ENCODE measurements at places on chromosomes 7 and 10. TPM values are rescaled to one million over a fixed set of nuclear protein-coding genes. Genes with fewer than 3 reads are reported as not detected.

- no peaks in the 10 kb centered on the region for H3K4me1 ChIP-seq
- DNase-seq: no peak
- H3K4me3 ChIP-seq: no peak overlapping the region
Measured at GRCh38 chr7:80183900-80184685, 49.5 kb downstream of the GNAI1 start.

DNA sequence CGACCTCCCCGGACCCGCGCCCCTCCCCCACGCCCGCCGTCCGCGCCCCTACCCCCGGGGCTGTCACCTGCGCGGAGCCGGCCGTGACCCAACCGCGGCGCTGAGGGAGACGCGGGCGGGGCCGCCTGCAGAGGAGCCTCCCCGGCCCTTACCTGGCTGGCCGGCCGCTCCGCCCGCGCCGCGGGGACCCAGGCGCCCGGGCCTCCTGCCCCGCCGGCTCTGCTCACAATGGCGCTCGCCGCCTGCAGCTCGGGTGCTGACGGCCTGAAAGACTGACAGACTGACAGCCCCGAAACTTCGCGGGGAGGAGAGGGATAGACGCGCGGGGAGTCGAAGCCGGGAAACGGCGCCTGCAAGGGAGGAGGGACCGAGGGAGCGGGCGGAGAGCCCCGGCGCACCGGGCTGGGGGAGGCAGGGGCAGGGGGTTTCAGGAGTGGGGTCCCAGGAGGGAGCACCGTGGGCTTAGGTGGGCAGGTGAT, 393 bp downstream of the ZNF467 start:
- H3K27ac ChIP-seq: no peak overlapping the region
- H3K27me3 ChIP-seq: peaks cover 31% of the 10 kb centered on the region
- no peak for DNase-seq
- H3K4me3 ChIP-seq: peak overlapping the region; percentile 20
- no peaks in the 10 kb centered on the region for H3K36me3 ChIP-seq

DNA sequence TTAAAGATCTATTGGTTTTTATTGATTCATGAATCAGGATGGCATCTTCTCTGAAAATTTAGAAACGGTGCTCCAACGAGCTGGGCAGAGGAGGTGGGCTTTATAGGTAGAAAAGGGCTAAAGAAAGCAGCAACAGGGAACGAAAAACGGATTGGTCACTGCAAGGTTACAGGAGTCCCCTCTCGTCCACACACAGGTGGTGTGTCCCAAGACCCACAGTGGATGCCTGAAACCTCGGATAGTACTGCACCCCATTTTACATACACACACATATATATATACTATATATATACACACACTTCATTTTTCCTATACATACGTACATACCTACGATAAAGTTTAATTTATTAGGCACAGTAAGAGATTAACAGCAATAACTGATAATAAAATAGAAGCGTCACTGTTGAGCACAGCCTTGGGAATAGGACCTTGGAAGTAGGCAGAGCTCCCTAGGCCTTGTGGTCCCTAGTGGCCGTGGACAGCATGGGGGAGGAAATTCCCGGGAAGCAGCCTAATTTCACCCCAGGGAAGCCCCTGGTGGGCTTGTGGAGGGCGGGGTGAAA, 737 bp upstream of the NUB1 start:
- no peak for DNase-seq
- peak overlapping the region; percentile 97 for H3K27ac ChIP-seq
- H3K4me1 ChIP-seq: peaks cover 34% of the 10 kb centered on the region
- peak overlapping the region; percentile 79 for H3K4me3 ChIP-seq
- peaks cover 20% of the 10 kb centered on the region for H3K36me3 ChIP-seq
- no peaks in the 10 kb centered on the region for H3K27me3 ChIP-seq

- peaks cover 3% of the 10 kb centered on the region for H3K4me1 ChIP-seq
- H3K27me3 ChIP-seq: peaks cover 17% of the 10 kb centered on the region
- no peaks in the 10 kb centered on the region for H3K36me3 ChIP-seq
- H3K4me3 ChIP-seq: peak overlapping the region; percentile 67
Measured at GRCh38 chr10:15433850-15434537, 62.9 kb upstream of the FAM171A1 start.

GRCh38 chr10:103197174-103197573, 4.1 kb upstream of the NT5C2 start:
- no peak overlapping the region for H3K4me3 ChIP-seq
- peak; percentile 45 for DNase-seq
- H3K27me3 ChIP-seq: no peaks in the 10 kb centered on the region
- peaks cover 22% of the 10 kb centered on the region for H3K4me1 ChIP-seq
- peaks cover 2% of the 10 kb centered on the region for H3K36me3 ChIP-seq

DNA sequence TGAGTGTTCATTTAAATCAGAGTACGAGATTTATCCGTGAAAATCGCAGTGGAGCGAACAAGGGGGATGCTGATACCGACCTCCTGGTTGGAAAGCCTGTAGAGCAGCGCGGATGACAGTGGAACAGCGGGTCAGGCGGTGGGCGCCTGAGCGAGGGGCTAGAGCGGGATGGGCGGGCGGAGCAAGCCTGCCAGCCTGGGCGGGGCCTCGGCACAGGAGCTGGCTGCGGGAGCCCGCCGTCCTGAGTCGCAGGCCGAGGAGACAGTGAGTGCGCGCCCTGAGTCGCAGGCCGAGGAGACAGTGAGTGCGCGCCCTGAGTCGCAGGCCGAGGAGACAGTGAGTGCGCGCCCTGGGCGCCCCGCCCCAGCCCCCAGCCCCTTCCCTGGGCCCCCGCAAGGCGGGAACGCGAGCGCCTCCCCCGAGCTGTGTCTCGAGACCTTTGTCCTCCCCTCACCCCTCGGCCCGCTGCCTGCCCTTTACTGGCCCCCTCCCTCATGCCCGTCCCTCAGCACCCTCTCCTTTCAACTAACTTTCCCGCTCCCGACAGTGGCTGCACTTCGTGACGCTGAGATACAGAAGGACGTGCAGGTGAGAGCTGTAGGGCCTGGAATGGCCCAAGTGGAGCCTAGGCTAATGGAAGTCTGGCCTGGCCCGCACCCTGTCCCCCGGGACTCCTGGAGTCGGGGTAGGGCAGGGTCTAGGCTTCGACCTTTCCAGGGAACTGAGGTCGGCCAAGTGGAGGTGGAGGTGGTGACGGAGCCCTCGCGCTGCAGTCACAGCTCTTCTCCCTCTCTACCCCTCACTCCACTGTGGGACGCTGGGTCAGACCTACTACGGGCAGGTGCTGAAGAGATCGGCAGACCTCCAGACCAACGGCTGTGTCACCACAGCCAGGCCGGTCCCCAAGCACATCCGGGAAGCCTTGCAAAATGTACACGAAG, at the start of gene AS3MT:
Gene AS3MT (plus strand): TSS at position 213 of the 941 bp plus-strand sequence. CDS start 123 bp downstream, at position 336.
- DNase-seq: peak; percentile 43
- H3K27ac ChIP-seq: peak within 1 kb of the TSS; percentile 35
- H3K4me3 ChIP-seq: peak within 1 kb of the TSS; percentile 58
- H3K27me3 ChIP-seq: peaks cover 22% of the 10 kb centered on the region

DNA sequence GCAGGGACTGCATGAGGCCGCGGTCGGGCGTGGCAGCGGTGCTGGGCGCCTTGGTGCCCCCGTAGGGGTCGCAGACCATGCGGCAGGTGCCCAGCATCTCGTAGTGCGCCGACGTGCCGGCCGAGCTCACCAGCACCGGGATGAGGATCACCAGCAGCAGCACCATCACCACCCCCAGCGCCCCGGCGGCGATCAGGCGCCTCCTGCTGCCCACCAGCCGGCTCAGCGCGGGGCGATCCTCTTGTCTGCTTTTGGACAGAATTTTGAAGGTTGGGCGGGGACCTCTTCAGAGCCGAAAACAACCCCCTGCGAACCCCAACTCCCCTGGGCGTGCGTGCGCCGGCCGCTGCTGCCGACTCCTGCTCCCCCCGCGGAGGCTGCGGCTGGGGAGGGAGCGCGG, 779 bp downstream of the C1QL3 start:
- peak overlapping the region; percentile 50 for H3K4me3 ChIP-seq
- no peak overlapping the region for H3K27ac ChIP-seq
- H3K36me3 ChIP-seq: no peaks in the 10 kb centered on the region
- peak; percentile 61 for DNase-seq

DNA sequence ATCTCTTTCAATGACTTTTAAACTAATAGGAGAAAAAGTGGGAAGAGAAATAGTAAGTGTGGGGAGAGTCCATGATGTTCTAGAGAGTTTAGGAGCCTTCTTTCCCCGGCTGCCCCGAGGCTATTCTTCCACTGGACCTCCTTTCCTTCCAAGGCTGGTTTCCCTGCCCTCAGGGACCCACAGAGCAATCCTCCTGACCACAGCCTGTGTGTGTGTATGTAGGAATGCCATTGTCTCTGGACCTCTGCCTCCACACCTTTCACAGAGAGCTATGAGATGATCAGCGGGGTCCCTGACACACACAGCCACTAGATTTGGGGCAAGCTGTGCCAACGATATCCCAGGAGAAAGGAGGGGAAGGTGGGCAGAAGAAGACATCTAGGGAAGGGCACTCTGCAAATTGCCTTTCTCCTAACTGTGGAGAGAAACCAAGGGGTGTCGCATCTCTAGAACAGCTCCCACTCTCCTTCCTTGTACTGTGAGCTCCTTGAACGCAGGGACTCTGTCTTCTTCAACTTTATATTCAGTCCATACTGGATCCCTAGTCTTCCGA, 13.3 kb upstream of the CHCHD3 start:
- H3K27me3 ChIP-seq: peaks cover 3% of the 10 kb centered on the region
- H3K4me1 ChIP-seq: no peaks in the 10 kb centered on the region
- H3K4me3 ChIP-seq: no peak overlapping the region

DNA sequence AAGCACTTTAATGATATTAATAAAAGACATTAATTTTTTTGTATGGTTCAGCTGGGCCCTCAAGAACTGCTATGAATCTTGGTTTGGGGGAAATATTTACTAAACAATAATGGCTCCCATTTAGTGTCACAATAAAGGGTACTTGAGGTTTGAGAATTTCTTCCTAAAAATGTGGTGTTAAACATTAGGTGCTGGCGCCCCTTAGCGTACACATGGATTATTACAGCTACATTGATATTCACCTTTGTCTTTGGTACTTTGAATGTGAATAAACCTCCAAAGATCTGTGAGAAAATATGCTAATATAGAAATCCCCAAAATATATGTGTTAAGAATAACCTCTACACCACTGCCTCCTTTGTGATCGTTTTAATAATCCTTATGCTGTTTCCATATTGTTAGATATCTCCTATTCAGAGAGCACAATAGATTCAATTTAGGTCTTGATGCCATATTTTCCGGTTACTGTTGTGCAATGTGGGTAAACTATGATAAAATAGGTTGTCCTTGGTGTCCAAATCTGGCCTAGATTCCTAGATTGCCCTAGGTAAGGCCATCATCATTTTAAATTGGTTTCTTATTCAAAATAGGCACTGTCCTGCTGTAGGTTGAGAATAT, 161.8 kb upstream of the CACNA2D1 start:
- no peak for DNase-seq
- H3K27ac ChIP-seq: no peak overlapping the region
- H3K4me1 ChIP-seq: no peaks in the 10 kb centered on the region
- no peaks in the 10 kb centered on the region for H3K27me3 ChIP-seq
- H3K36me3 ChIP-seq: no peaks in the 10 kb centered on the region
- H3K4me3 ChIP-seq: no peak overlapping the region

- H3K36me3 ChIP-seq: no peaks in the 10 kb centered on the region
- peaks cover 11% of the 10 kb centered on the region for H3K4me1 ChIP-seq
- H3K4me3 ChIP-seq: no peak overlapping the region
- no peak for DNase-seq
- peaks cover 51% of the 10 kb centered on the region for H3K27me3 ChIP-seq
- no peak overlapping the region for H3K27ac ChIP-seq
Measured at GRCh38 chr7:113087071-113087998, 708 bp upstream of the GPR85 start.

GRCh38 chr7:35831208-35831607, 30.4 kb downstream of the SEPTIN7 start:
- no peak overlapping the region for H3K4me3 ChIP-seq
- H3K27ac ChIP-seq: no peak overlapping the region
- DNase-seq: no peak
- no peaks in the 10 kb centered on the region for H3K27me3 ChIP-seq
- H3K4me1 ChIP-seq: peaks cover 20% of the 10 kb centered on the region
- peaks cover 44% of the 10 kb centered on the region for H3K36me3 ChIP-seq

DNA sequence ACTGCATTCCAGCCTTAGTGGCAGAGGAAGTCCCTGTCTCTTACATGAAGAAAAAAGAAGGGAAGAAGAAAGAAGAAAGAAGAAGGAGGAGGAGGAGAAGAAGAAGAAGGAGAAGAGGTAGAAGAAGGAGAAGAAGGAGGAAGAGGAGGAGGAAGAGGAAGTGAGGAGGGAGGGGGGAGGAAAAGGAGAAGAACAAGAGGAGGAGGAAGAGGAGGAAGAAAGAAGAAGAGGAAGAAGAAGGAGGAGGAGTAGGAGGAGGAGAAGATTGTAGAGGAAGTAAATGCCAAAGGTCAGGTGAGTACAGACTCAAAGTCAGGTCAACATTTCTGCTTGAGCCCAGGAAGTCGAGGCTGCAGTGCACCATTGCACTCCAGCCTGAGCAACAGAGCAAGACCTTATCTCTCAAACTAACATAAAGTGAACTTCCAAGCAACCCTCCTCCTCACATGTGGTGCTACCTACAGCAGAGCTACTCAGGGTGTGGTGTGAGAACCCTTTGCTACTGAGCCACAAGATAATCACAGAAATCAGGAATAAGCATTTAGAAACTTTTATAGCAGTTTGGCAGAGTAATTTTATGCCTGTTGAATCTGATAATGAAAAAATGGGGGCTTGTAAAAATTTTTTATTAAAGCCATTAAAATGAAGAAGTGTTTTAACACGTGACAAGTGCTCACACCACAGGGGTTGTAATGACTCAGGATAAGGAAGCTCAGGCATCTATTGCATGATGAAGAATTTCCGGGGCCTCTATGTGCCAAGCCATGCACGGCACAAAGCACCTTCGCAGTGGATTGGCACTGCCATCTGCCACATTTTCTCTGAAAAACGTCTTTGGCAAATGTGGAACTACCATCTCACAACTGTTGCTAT, 224.9 kb upstream of the AUTS2 start:
- no peaks in the 10 kb centered on the region for H3K4me1 ChIP-seq
- no peaks in the 10 kb centered on the region for H3K27me3 ChIP-seq
- no peak overlapping the region for H3K4me3 ChIP-seq
- H3K27ac ChIP-seq: no peak overlapping the region

DNA sequence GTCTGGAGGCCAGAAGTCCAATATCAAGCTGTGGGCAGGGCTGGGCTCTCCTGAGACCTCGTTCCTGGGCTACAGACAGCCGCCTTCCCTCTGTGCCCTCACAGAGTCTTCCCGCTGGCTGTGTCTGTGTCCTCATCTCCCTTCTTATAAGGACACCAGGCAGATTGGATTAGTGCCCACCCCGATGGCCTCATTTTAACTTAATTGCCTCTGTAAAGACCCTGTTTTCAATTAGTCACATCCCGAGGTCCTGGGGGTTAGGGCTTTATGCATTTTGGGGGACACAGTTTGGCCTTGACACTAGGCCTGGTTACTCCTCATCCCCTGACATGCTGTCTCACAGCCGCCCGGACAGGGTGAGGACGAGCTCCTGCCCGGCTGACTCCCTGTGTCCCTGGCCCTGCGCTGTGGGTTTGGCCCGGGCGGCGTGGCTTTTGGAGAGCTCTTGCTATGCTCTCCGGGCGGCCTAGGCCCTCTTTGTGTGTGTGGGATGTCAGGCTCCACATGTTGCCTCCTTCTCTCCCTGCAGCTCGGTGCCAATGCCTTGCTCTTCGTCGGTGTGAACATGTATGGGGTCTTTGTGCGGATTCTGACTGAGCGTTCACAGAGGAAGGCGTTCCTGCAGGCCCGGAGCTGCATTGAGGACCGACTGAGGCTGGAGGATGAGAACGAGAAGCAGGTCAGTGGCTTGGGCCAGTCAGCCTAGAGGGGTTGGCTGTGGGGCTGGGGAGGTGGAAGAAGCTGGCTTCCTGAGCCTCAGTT, 18.2 kb downstream of the ADCY1 start:
- no peaks in the 10 kb centered on the region for H3K4me1 ChIP-seq
- no peak for DNase-seq
- H3K27ac ChIP-seq: no peak overlapping the region

The ADAM22 gene
- 5.8 TPM for total RNA-seq

The DRGX gene
- not detected for total RNA-seq

The MEIG1 gene
- 1.1 TPM for total RNA-seq

The IKZF1 gene
- total RNA-seq: 374 TPM

The LRRC4 gene
- not detected for total RNA-seq

The RTKN2 gene
- 3.8 TPM for total RNA-seq

All from activated CD8-positive, alpha-beta memory T cell treated with anti-CD3 and anti-CD28 coated beads, Interleukin-2, amount 10 ng/mL, durations not matched to agents 7 days and 5 days (primary cell).